ENCODE measurements at places on chromosomes 1 and 21.

- DNase-seq: no peak
These were observed 12.1 kb upstream of the ZDHHC18 start for GRCh38 chr1:26814377-26814776.

DNA sequence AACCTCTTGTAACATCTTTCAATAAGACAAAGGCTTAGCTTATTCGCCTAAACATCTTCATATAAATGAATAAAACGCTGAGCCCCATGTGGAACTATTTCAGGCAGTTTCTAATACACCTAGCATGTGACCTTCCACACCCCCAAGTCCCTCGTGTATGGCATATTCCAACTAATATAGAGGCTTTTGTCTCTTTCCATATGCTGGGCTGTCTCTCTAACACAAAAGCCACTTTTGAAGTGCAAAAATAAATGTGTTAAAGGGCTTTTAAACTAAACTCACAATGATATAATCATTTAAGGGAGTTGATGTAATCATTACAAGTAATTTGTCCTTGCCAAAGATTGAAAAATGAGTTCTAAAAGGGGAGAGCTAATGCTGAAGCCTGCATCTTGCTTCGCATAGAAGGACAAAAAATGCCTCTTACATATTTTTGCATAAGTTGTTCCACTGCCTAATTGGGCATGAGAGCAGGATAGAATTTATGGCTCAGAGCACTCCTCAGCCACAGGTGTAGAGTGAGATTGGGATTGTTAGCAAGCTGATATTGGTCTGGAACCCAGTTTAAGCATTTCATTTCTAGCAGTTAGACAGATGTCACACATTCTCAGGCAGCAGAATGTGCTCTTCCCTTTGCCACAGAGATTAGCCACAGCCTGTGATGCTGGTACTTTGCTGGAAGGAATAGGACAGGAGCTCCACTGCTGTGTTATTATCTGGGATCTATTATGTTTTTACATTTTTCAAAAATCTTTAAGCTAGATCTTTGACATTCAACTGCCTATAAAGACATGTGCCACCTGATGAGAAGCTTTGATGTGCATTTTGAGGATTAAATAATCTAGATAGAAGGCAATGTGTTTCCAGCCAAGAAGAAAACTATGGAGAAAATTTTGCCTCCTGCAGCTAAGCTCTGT lies 1044.4 kb downstream of the ADGRL2 start:
- no peak for DNase-seq

DNA sequence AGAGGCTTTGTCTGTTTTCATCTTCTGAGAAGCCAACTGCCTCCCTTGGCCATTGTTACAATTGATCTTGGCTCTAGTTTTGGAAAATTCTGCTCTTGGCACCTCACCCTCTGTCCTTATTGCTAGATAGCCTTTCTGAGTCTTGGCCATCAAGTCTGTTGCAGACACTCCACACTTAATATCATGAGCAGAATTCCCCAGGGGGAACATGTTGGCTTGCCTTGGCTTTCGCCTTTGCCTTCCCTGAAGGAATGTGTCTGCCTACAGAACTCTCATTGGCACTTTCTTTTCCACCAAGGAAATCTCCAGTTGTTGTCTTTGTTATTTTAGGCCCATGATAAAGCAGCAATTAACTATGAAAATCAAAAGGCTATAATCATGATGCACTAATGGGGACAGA lies 42.7 kb upstream of the LDLRAP1 start:
- no peak for DNase-seq

GRCh38 chr1:183097438-183098051 lies 74.3 kb downstream of the LAMC1 start:
- no peak for DNase-seq

DNA sequence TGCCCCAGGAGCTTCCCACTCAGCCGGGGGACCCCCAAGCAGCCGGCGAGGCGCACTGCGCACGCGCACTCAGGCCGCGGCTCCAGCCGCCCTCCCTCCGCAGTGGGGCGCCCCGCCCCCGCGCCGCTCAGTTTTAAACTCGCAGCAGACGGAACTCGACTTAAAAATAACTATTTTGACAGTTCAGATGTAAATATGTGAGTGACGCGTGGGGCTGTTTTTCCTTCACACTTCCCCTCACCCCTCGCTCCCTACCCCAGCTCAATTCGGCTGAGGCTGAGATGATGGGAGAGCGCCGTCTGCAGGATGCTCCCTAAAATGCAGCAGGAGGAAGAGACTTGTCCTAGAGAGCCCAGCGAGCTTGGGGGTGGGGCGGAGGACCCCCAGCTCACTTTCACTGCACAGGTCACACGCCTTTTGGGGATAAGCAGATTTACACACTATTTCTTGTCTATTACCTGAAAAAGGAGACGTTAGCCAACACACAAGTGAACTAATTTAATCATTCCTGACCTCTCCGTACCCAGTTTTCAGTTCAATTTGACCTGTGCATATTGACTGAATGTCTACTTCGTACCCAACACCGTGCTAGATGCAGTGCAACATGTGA lies 8.9 kb upstream of the LEMD1 start:
- DNase-seq: peak; percentile 13

GRCh38 chr1:156033011-156033410 lies 12.3 kb upstream of the SSR2 start:
- DNase-seq: no peak

DNA sequence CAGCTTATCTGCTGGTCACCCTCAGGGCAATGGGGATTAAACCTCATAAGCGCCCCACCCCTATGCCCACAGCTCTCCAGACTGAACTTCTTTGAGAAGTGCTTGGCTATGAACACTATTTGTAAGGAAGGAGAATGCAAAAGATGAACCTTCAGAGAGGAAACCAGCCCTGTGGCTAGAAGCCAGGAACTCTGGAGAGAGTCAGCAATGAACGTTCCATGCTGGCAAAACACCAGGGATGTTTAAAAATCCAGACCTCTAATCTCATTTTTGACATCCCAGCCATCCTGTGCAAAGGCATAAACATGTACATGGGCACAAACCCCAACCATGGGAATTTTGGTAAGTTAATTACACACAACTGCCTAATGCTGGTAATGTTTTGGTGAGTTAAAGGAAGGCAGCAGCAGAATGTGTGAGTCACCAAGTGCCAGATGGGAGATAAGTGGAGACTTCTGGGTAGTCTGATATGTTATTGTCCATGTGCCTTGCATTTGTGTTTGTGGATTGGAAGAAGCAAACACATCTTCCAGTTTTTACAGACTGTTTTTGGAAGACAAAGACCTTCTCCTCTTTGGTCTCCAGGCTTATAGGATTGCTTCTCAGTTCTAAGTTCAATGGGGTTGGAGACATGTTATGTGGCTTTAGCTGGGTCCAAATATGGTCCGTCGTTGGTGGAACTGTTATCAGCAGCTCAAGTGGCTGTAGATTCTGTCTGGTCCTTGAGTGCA lies 174.1 kb upstream of the ETV3 start:
- no peak for DNase-seq

DNA sequence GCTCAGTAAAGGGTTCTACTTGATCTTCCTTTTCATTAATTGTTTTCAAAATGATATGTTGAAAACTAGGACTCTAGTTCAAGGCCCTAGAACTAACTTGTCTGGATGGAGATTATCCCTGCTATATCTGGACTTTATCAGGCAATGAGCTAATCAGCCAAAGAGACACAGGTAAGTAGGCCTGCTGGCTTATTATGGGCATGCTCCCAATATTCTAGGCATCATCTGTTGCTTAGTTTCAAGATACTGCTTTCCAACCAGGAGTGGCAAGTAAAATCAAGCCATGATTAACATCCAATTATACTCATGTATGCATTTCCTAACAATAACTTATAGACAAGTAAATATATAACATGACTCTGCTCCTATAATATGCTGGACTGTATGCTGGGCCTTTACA lies 4.2 kb downstream of the DNASE2B start:
- DNase-seq: no peak

- no peak for DNase-seq
These were observed 1003.0 kb downstream of the TTLL7 start for GRCh38 chr1:82995951-82996350.

DNA sequence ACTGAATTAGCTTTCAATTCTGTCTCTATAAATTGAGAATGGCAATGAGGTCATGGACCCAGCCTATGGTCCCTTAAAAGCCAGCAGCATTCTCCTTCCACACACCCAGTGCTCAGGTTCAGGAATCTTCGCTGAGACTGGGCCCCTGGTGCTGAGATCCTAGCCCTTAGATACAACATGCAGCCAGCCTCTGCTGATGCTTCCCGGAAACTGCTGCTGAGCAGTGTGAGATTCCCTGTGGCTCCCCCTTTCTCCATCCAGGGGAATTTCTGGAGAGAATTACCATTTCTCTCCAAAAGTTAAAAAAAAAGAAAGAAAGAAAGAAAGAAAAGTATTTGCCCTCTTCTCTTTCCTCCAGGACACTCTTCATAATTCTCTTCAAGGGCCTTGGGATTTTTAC lies 31.7 kb upstream of the RALGPS2 start:
- no peak for DNase-seq

Data from GM12878 (cell line).